ENCODE measurements at places on chromosomes 12 and 14.

DNA sequence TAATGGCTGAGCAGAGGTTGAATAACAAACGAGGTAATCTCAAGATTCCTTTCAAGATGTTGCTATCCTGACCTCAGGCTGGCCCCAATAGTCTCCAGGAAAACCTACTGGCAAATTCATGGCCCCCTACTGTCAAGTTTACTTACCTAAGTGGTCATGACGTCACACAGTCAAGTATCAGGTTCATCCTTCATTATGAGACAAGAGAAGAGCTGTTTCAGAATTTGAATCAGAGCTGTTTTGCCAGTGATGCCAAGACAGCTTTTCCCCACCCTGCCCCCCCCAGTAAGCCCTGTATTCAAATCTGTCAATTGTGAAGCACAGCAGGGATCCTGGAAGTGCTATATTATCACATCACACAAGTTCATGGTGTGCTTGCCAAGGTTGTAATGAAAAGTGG, 509.6 kb downstream of the NOVA1 start:
- no peak for DNase-seq

GRCh38 chr14:77302926-77303325, 17.8 kb downstream of the POMT2 start:
- peak; percentile 79 for DNase-seq

DNA sequence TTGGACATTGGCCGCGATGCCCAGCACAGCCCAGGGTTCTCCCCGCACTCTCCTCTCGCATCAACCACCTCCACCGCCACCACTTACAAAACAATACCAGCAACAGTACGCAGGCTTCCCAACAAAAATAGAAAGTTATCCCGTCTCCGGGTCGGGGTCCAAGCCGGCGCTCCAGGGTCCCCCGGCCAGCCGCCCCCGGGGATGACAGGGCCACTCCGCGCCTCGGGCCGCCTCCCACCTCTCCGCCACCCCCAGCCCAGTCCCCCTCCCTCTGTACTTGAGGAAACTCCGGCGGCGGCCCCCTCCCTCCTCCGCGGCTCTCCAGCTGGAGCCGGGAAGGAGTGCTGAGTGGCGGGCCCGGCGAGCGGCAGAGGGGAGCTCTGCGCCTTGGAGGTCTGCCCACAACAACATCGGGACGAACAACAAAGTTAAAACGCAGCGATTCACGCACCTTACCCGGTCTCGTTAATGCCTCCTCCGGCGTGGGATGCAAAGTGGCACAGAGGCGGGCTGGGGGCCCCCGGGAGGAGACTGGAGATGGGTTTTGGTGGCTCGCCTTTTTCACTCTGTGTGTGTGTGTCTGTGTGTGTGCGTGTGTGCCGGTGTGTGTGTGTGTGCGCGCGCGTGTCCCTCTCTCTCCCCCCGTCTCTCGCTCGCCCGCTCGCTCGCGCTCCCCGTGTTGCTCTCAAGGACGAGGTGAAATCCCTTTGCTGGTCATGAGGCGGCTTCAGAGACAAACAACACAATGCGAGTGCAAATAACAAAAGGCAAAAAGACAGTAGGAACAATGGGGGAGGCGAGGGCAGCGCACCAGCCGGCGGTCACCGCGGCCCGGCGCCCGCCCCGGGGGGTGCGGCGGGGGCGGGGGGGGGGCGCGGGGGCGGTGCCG, 386.8 kb downstream of the BCAT1 start:
- DNase-seq = no peak

GRCh38 chr14:49880267-49881064, 12.4 kb upstream of the ARF6 start:
- peak; percentile 80 for DNase-seq

GRCh38 chr14:21049271-21049673, 7.1 kb downstream of the RNASE7 start:
- DNase-seq = no peak

- no peak for DNase-seq
Observed at GRCh38 chr12:42987216-42987650, 397.7 kb upstream of the PRICKLE1 start.

DNA sequence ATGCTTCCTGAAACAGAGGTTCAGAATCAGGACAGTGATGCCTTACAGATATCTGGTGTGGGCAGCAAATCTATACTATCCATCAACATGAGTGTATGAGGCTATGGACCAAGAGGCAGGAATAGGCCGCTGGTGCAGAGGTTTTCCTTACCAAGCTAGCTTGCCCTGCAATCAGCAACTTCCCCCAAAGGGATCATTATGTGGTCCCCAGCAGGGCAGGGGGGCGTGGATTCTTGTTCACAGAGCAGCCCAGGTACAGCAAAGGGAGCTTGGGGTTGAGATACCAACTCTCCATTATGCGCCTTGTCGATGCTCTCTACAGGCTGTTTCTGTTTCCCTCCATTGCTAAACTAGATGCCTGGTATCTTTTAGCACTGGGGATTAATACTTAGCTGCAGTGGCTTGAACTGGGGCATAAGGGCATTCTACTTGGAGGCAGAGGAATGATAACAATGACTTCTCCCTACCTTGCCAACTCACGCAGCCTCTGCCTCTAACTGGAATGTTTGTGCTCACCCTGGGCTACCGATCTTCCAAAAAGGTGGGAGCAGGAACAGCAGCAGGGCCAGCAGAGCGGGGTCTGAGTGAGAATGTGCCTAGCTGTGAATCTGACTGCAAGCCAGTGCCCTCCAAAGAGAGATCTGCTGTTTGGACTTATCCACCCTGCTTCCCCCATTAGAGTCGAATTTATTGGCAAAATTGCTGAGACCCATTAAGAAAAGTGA, 10.3 kb upstream of the KRT1 start:
- DNase-seq = no peak

- DNase-seq = peak; percentile 71
Observed at GRCh38 chr14:92846162-92846897, 52.2 kb downstream of the GOLGA5 start.

DNA sequence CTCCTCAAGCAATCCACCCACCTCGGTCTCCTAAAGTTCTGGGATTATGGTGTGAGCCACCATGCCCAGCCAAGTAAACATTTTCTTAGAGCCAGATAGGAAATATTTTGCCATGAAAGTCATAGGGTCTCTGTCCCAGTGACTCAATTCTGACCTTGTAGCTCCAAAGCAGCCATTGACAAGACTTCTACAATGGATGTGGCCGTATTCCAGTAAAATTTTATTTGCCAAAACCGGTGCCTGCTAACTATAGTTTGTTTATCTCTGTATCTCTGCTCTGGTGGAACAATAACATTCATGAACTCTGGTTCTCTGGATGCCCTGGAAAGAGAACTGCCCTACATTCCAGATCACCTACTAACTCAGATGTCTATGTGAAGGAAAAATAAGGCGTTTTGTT, 54.6 kb upstream of the USP44 start:
- DNase-seq = no peak

All from A172 (cell line).